ENCODE measurements at places on chromosomes 3 and 15.

- no peak for DNase-seq
These were observed 326.2 kb downstream of the CTNNB1 start for GRCh38 chr3:41525303-41526064.

- no peak for DNase-seq
These were observed 101.8 kb downstream of the XXYLT1 start for GRCh38 chr3:195169011-195169649.

DNA sequence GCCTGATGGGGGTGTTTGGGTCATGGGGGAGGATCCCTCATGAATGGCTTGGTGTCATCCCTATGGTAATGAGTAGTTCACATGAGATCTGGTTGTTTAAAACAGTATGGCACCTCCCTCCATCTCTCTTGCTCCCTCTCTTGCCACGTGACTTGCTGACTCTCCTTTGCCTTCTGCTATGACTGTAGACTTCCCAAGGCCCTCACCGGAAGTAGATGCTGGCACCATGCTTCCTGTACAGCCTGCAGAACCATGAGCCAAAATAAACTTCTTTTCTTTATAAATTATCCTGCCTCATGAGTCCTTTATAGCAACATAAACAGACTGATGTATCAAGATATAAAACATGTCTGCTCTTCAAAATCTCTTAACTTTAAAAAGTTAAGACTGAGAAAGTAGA lies 96.1 kb downstream of the TFDP2 start:
- no peak for DNase-seq

GRCh38 chr3:42704136-42704841 lies 1.7 kb upstream of the HHATL start:
- no peak for DNase-seq

DNA sequence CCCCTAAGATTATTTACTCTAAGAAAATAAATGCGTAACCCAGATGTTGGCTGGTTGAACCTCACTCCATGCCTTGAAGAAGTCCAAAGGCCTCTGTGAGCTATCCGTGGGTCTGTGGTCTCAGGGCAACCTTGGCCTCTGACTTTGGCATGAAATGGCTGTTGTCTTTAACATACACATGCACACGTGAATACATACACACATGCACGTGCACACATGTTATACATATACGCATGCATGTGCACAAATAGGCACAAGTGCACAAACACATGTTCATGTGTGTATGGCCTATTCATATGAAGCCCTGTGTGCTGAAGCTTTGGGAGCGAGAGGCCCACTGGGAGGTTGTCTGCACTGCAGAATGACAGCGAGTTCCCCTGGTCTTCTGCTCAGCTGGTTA lies 50.8 kb downstream of the KLF15 start:
- no peak for DNase-seq

DNA sequence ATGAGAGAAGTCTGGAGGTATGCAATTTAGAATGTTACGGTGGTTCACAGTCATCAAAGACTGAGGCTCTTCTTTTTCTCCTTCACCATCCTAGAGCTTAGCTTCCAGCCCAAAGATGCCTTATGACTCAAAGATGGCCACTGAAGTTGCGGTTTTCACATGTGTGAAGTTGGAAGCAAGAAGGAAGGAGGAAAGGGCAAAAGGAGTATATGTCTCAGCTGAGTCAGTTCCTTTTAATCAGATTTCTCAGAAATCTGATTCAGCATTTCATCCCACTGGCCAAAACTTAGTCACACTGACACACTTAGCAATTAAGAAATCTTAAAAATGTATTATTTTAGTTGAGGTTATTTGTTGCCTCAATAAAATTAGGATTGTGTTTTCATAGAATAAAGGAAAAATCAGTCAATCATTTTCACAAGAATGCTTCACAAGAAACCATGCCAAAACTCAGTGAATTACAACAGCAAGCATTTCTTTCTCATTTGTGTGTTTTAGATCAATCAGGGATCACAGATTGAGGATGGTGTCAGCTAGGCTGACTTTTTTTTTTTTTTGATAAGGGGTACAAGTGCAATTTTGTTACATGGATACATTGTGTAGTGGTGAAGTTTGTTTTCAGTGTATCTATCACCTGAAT lies 211.1 kb upstream of the GADL1 start:
- DNase-seq = peak; percentile 86

GRCh38 chr3:20147361-20147760 lies 38.6 kb downstream of the SGO1 start:
- no peak for DNase-seq

DNA sequence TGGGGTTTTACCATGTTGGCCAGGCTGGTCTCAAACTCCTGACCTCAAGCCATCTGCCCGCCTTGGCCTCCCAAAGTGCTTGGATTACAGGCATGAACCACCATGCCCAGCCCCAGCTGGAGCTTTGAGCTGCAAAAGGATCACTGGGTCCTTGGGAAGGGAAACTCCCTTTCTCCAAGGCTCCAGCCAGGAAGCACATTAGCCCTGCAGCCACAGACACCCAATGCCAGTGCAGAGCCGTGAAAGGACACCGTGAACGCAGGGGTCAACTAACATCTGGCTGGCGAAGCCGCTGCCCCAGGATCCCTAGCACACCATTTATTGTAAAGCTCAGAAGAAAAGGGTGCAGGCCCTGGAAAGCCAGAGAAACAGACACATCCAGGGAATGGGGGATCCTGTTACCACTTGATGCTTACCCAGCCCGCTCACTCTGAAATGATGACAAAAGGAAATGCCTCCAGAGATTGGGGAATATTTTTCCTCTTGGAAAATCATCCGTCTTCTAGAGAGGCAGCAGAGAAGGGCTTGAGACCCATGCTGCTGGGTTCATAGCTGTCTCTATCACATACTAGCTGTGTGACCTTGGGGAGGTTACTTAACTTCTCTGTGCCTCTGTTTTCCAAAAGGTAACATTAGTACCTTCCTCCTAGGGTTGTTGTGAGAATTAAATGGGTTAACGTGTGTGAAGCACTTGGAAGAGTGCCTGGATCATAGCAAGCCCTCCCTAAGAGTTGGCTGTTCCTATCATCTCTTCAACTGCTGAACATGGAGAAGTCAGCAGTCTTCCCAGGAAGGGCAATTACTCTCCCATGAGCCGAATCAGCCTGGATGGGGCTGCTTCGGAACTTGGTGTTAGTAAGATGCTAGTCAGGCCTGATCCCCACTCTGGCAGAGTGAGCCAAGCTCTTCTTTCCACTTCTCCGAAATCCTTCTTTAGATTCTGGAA lies 40.8 kb downstream of the LMCD1 start:
- DNase-seq = no peak

GRCh38 chr3:16151109-16151508 lies 23.4 kb upstream of the GALNT15 start:
- peak; percentile 66 for DNase-seq

GRCh38 chr3:69930564-69930963 lies 69.0 kb upstream of the SAMMSON start:
- DNase-seq = no peak

DNA sequence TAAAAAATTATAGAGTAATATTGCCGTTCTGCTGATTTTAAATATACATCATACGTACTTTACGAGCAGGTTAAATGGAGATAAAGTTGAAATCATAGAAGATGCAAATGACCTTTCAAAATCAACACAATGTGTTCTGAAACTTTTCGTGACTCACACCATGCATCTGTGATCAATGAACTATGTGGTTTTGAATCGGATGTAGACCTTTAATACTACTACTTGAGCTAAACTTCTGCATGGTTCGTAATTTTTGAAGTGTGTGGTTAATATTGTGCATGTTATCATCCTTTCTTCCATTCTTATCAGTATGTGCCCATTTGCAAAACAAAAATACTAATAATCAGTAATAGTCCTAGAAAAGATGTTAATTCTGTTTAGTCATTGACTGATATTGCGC lies 58.9 kb downstream of the GASK1A start:
- no peak for DNase-seq

- DNase-seq = peak; percentile 95
These were observed 270.7 kb upstream of the LRTM1 start for GRCh38 chr3:55198554-55198953.

DNA sequence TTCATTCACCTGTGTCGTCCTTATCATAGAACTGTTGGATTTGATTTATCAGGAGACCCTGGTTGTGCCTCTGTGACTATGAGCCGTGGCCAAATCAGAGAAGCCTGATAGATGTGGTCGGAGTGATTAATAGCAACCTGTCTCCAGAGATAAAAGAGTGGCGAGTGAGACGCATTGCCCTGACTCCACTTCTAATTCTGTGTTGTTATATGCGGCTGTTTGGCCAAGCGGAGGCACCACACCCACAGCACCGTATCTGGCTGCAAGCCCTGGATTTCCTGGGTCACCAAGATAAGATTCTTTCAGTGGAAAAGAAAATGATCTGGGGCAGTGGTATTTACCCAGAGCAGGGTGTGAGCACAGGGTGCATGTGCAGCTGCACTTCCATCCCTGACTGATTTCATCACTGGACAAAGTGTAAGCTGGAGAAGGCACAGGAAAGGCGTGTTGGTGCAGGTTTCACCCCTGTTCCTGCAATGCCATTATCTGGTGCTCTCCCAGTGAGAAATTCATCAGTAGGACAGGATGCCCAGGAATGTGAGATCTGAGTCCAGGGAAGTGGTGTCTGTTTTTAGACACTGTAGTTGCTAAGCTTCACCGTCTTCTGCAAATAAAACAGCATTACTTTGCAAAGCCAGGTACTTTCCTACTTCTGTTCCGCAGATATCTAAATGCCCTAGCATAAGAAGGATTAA lies 84.6 kb downstream of the CD47 start:
- DNase-seq = no peak

DNA sequence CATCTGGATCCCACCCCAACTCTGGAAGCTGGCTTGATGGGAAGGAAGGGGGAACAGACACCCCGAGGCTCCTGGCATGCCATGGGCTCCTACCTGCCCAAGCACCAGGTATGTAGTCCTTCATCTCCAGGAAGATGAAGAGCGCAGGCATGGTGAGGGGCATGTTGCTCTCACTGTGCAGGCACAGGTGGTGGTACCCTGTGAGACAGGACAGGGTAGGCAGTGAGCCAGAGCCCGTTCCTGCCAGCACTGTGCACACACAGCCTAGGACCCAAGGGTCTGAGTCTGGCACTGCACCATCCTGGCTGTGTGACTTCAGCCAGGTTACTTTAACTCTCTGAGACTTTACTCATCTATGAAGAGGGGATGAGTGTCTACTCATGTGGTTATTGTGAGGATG lies 9.4 kb upstream of the ANKRD63 start:
- no peak for DNase-seq

DNA sequence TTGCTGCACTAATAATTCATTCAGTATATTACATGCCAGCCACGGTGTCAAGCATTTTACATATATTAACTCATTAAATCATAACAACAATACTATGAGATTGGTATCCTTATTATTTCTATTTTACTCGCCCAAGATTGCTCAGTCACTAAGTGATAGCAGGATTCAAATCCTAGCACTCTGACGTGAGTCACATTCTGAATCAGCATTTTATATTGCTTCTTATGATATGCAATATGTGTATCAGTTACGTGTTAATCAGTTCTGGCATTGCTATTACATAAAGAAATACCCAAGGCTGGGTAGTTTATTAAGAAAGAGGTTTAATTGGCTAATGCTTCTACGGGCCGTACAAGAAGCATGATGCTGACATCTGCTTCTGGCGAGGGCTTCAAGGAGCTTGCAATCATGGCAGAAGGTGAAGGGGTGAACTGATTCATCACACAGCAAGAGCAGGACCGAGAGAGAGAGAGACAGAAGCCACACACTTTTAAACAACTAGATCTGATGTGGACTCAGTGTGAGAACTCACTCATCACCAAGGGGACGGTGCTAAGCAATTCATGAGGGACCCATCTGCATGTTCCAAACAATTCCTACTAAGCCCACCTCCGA lies 166.5 kb upstream of the TMCO5A start:
- no peak for DNase-seq

DNA sequence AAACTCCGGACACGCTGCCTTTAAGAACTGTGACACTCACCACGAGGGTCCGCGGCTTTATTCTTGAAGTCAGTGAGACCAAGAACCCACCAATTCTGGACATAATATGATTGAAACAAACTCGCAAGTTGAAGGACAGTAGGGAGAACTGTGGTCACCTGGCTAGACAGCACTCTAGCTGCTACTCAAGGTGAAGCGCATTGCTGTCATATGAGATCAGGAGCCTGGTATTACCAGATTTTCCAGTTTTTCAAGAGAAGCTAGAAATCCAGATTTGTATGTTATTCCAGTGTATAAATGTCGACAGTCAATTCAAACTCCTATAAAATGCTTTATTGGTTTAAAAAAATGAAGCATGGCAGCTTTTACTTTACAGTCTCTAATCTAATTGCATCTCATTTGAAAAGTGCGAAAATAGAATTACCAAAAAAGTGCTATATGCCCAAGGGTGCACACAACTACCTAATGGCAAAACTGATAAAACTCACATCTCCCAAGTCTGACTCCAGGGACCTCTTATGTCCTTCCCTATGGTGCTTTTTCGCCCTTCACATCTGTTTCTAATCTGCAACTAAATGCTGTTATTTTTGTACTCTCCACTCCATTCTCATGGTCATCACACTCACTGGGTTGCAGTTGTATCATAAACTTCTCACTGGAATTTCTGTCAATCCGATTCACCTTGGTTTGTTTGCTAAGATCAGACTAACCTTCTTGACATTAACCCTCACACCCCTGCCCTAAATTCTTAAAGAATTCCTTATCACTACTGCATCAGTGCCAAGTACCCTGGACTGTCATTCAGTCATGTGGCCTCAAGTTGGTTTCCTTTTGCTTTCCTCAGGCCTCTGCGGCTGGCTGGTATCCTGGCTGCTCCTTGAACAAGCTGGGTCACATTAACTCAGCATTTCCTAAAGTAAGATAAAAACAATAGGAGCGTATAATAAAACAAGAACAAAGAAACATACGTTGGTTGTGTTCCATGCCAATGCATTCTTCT lies 31.5 kb upstream of the ARHGEF26 start:
- DNase-seq = no peak

- no peak for DNase-seq
These were observed 36.7 kb downstream of the MYH15 start for GRCh38 chr3:108473711-108474110.

DNA sequence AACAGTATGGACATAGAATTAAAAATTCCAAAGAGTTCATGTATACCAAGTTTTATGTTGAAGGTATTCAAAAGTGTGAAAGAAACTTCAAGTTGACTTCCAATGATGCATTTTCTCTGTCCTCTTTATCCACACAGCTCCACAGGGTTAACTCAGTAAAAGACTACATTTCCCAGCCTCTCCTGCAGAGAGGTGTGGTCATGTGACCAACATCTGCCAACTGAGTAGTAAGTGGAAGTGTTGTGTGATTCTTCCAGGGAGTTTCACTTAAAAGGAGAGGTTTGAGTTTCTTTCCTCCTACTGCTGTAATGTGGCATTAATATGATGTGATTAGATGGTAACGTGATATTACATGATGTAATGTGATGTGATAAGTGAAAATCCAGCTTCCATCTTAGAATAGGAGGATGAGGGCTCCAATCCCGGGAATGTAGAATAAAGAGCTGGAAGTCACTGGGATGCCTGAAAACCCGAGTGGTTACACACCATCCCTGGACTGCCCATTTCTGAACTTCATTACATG lies 280.6 kb downstream of the ARRDC4 start:
- no peak for DNase-seq

DNA sequence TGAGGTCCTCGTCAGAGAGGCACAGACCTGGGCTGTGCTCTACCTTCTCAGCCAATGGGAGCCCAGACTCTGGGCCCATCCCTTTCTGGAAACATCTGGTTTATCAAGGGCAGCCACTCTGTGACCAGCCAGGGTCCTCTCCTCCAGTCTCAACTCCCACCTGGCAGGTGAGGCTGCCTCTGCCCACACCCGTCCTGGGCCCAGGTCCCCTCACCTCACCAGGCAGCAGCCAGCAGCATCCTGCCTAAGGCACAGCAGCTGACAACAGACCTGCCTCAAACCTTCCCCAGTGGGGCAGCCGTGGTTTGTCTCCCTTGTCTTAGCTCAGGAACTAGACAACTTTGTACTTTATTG lies 8.7 kb upstream of the VIPR1 start:
- no peak for DNase-seq

GRCh38 chr3:114582929-114583328 lies 289.1 kb downstream of the TIGIT start:
- DNase-seq = no peak

Data from AG04449 (cell line).